Left renal pelvis (tissue), 4 donors: ENCODE measurements at places on chromosomes 7 and 10. TPM values are rescaled to one million over a fixed set of nuclear protein-coding genes. Genes with fewer than 3 reads are reported as not detected.

NPTX2 gene
- 2.3 TPM for polyA plus RNA-seq

ASZ1 gene
- not detected for polyA plus RNA-seq

DNA sequence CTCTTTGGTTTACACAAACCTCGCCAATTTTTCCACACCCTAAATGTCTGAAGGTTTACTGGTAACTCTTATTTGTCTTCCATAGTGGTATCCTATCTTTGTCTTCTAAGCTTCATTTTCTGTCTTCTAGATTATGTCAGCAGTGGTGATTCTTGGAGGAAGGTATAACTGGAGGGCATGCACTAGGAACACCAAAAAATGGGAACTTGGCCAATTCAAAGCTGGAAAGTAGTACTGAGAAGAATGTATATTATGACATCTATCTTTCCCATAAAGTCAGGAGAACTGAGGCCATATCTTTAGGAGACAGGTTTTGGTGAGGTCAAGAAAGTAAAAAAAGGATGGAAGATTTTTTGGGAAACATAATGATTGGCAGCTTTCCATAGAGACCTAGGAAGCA lies 113.3 kb downstream of the CPEB3 start:
- no peak for DNase-seq

DNA sequence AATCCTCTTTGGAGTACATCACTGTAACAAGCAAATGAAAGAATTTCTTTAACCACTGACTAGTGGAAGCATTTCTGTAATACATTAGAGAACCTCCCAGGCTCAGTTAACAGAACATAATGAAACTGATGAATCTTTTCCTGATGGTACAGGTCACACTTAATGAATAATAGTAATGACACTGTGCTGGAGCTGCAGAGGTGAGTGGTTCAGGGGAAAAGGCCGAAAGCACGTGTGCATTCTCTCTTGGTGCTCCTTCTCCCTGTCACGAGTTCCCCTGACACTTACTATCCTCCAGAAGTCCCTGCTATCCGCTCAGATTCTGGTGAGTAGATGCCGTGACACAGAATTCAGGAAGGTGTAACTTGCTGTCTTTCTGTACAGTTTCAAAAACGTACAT lies 8.0 kb downstream of the HIPK2 start:
- no peak for DNase-seq

GRCh38 chr10:4022473-4022872 lies 237.5 kb upstream of the KLF6 start:
- no peak for DNase-seq

DNA sequence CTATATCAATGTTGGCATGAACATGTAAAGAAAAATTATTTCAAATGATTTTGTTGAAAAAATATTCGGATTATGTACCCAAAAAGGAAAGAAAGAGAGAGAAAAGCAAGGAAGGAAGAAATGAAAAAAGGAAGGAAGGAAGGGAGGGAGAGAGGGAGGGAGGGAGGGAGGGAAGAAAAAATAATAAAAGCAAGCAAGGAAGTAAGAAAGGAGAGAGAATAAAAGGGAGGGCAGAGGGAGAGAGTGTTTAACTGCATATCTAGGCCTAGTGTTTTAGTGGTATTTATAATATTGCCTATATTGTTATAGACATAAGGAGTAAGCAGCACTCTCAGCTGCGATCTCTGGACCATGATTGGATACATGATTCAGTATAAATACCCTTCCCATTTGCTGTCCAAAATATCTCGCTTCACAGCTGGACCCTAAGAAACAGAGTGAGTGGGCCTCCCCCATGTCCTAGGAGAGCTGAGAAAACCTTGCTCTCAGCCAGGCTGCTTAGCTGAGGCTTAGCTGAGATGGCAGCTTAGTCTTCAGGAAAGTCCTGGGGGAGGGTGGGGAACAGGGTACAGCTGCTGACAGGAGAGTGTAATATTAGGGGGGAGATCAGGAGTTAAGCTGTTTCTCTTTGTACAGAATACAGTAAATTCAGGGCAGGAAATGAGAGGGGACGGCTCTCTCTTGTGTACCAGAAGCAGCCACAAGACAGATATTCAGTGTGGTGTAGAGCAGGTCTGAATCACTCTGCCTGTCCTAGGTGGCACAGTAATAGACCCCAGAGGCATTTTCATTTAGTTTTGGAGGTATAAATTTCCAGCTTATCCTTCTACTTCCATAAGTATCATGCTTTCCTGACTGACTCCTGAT lies 66.8 kb upstream of the TARP start:
- DNase-seq = no peak

- DNase-seq = no peak
Observed at GRCh38 chr10:103040418-103040817, 122.3 kb downstream of the CNNM2 start.

GRCh38 chr10:55397777-55398496 lies 596.9 kb upstream of the PCDH15 start:
- DNase-seq = no peak

DNA sequence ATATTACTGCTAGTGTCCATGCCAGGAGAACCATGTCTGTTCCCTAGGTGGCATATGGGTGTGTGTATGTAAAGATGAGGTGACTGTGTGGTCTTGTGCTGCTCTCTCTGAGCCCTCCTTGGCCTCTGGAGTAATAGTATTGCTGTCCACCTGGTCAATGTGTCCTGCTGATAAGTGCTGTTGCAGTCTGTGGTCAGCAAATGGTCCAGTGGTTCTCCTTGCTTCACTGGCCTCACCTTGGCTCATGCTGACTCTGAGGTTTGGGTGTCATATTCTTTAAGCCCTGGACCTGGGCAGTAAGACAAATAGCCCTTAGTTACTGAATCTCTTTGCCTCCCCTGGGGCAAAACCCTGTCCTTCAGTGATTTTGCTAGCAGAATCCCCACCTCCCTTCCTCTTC lies 56.8 kb downstream of the TPST1 start:
- no peak for DNase-seq

DNA sequence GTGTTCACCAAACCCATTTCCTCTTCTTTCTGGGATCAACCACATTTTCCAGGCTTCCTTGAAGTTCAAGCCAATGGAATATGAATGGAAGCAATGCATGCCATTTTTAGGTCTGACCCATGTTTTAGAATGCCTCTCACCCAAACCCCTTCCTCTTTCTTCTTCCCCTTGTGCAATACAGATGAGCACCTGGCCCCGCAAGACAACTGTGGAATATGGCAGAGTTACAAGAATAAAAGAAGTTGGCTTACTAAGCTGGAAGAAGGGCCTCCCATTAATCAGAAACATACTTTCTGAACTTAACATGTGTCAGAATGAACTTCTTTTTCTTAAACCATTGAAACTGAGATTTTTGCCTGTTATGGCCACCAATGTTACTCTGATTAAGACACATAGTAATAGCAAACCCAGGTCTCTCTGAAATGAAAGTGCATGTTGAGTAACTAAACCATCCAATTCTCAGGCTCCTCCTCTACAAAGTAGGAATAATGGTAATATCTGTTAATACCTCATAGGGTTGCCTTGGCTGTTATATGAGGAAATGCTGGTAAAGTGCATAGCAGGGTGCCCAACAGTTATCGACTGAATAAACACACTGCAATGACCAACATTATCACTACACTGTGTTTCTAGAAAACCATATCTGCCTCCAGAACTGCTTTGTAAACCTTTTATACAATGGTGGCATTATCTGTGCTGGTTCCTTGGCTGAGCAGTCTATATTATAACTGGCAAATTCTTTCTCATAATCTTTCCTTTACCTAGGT lies 382.2 kb upstream of the NRP1 start:
- no peak for DNase-seq

- DNase-seq = no peak
Observed at GRCh38 chr10:118455181-118455695, 113.1 kb upstream of the FAM204A start.
